ENCODE measurements at places on chromosomes 2 and 18. TPM values are rescaled to one million over a fixed set of nuclear protein-coding genes. Genes with fewer than 3 reads are reported as not detected.

The REG1B gene
- total RNA-seq: not detected

- no peak for DNase-seq
Observed at GRCh38 chr2:19674051-19675002, 227.5 kb downstream of the TTC32 start.

GRCh38 chr18:67292814-67293213 is 223.7 kb downstream of the DSEL start:
- no peak for DNase-seq

The C2orf15 gene
- total RNA-seq: 11.3 TPM

The SERTAD2 gene
- total RNA-seq: 25.8 TPM

DNA sequence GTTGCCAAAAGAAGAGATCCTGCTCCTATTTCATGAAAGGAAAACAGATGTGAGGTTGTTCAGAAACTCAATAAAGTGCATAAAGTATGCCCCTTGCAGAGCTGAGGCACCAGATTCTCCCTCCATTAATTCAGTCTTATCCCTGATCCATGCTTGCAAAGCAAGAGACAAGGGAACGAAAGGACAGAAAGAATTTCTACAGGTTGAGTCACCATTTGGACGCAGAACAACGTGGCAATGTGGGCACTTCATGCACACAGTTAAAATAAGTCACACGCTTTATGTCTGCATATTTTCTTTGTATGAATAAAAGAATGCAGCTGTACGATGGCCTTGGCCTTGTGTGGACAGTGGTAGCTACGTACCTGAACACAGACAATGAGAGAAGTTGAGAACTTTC is 321.7 kb upstream of the REV1 start:
- no peak for DNase-seq

- DNase-seq: no peak
Observed at GRCh38 chr18:59833785-59834184, 66.0 kb upstream of the PMAIP1 start.

The ZNF396 gene
- total RNA-seq: 0.35 TPM

DNA sequence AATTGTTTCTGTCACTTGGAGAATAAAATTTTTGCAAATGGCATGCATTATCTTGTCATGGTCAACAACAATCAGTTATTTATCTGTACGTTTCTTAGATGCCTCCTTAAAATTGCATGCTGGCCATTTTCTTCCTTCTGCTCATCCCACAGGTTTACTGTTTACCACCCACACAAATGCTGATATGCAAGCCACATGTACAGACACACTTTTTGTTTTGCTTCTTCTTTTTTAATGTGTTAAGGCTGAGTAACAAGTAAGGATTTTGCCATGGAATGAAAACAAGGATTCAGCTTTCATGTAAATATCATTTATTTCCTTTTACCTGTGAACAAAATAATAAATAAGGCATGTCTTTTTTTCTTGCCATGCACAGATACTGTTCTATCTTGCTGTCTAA is 1077.1 kb upstream of the ZEB2 start:
- DNase-seq: no peak

The CYP20A1 gene
- 39.3 TPM for total RNA-seq

The CRACDL gene
- 0.77 TPM for total RNA-seq

GRCh38 chr2:161146209-161146775 is 13.9 kb upstream of the TANK start:
- DNase-seq: no peak
